NK-92 treated with Interleukin-12 subunit alpha and Interleukin-12 subunit beta, amount 100 ng/mL, for 24 hours (cell line): ENCODE measurements at places on chromosomes 2 and 18.
A peak's percentile ranks its signal among the peaks of the same experiment; 100 is the strongest.

DNA sequence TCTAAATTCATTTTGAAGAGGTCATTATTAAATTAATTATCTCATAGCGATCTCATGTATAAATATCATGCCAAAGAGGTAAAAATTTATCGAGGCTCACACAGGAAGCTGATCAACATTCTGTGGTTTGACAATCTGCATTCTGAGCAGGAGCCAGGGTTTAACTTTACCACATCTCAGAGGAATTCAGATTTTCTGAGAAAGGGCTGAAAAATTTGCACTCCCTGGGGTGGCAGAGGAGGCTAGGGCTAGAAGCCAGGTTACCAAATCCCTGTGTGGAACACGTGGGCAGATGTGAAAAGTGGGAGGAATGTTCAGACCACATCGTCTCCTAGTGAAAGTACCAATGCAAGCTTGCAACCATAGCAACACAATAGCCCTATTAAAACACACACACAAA is 63.5 kb upstream of the CTLA4 start:
- DNase-seq, result peak; percentile 52

GRCh38 chr2:16454621-16455020 is 211.0 kb downstream of the CYRIA start:
- DNase-seq, result no peak

GRCh38 chr2:77633601-77634000 is 111.4 kb upstream of the LRRTM4 start:
- DNase-seq, result no peak

- DNase-seq, result no peak
These were observed 4.5 kb downstream of the STK17B start for GRCh38 chr2:196166876-196167275.

GRCh38 chr2:132620115-132620514 is 49.9 kb downstream of the LYPD1 start:
- no peak for DNase-seq

DNA sequence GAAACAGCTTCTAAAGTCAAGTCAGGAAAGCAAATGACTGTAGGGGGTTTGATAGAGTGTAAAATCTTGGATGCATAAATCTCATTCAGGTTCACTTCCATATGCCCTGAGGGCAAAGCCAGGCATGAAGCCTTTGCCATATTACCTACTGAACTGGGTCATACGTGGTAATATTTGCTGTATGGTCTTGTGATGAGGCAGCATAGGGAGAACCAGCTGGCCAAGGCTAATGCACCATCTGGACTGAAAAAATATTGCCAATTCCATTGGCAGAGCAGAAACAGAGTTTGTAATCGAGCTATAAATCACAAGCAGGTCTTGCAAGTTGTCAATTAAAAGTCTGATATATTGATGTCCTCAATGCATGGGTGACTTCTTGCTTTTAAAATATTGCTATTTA is 243.8 kb downstream of the ERBB4 start:
- DNase-seq, result no peak

GRCh38 chr2:26635401-26635800 is 5.8 kb downstream of the CIB4 start:
- DNase-seq, result no peak

DNA sequence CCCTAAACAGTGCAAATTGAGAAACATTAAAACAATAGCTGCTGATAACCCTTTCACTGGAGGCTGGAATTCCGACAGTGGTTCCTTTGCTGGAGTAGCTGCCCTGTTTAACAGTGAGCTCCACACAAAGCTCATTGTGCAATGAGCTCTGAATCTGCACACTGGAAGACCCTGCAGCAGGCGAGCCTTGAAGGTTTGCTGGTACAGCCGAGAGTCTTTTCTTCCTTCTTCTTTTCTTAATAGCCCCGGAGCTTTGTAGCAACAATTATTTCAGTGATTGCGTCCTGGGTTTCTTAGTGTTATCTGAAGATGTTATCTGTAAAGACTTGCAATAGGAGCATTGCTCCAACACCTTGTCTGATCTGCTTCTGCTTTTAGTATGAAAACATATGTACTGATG is 50.8 kb upstream of the CXCR4 start:
- DNase-seq, result no peak

GRCh38 chr2:155162494-155162893 is 464.0 kb downstream of the KCNJ3 start:
- DNase-seq, result no peak

GRCh38 chr2:174516501-174517378 is 29.9 kb upstream of the GPR155 start:
- no peak for DNase-seq

- no peak for DNase-seq
These were observed 25.5 kb downstream of the ZC3H8 start for GRCh38 chr2:112229348-112229747.

DNA sequence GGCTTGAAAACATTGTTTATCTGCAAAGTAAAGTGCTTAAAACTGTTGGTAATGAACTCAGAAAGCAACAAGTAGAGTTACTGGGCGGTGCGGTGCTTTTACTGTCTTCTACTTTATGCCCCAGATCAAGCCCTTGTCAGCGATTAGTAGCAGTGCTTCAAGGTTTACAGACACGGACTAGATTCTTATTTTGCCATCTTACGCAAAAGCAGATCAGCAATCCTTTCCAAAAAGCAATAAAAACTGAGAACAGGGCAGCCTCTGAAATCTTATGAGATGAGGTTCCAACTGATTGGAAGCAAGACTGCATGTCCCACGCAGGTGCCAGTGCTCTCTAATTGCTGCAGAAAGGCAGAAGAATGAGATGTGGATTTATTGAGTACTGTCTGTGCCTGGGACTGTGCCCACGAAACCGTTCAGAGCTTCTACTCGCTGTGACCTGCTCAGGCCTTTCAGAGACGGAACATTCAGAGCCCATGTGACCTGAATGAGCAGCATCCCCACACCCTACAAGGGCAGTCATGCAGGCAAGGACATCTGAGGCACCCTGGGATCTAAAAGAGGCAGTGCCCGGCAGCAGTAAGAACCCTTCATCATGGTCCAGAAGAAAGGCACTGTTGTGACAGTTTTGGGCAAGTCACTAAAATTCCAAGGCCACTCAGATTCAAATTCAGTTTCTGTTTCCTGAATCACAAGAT is 15.7 kb downstream of the COL4A3 start:
- DNase-seq, result no peak

- no peak for DNase-seq
These were observed 23.0 kb upstream of the RTTN start for GRCh38 chr18:70228536-70228935.

- no peak for DNase-seq
These were observed 46.0 kb upstream of the MBP start for GRCh38 chr18:77178559-77178958.

- no peak for DNase-seq
These were observed 3.8 kb downstream of the SAG start for GRCh38 chr2:233311241-233311926.

DNA sequence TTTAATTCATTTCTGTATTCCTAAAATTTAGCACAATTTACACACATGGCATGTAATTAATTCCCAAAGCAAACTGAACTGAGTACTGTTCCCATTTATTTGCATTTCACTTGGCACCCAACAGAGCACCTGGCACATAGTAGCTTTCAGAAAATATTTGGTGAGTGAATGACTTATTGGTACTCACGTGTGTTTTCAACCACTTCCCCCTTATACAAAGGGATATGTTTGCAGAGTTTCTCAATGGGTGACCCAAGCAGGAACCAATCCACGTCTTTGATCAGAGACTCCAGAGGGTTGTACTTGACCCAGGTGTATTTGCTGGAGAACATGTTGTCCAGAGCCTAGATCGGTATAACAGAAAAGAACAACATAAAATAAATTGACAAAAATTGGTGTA is 6.6 kb downstream of the GKN2 start:
- no peak for DNase-seq

GRCh38 chr2:54053830-54054229 is 61.6 kb upstream of the ACYP2 start:
- no peak for DNase-seq

- DNase-seq, result no peak
These were observed 61.4 kb downstream of the KCTD18 start for GRCh38 chr2:200448455-200448854.

GRCh38 chr18:45775241-45775676 is 50.2 kb upstream of the SIGLEC15 start:
- DNase-seq, result no peak

DNA sequence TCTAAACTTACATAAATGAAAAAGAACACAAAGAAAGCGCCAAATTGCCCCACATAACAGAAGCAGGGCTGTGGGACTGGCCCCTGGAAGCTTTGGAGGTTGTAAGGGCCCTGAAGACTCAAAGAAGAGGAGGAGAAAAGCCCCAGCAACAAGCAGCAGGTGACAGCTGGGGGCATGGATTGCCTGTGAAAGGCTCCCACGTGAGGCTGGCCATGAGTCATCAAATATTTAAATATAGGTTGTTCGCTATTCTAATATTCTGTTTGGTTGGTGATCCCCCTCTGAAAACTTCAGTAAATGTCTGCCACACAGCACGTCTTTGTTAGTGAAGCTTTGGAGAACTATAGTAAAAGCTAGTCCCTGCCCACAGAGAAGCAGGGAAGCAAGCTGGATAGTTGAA is 132.4 kb downstream of the MREG start:
- no peak for DNase-seq

GRCh38 chr18:13266218-13267100 is 47.9 kb downstream of the LDLRAD4 start:
- no peak for DNase-seq

DNA sequence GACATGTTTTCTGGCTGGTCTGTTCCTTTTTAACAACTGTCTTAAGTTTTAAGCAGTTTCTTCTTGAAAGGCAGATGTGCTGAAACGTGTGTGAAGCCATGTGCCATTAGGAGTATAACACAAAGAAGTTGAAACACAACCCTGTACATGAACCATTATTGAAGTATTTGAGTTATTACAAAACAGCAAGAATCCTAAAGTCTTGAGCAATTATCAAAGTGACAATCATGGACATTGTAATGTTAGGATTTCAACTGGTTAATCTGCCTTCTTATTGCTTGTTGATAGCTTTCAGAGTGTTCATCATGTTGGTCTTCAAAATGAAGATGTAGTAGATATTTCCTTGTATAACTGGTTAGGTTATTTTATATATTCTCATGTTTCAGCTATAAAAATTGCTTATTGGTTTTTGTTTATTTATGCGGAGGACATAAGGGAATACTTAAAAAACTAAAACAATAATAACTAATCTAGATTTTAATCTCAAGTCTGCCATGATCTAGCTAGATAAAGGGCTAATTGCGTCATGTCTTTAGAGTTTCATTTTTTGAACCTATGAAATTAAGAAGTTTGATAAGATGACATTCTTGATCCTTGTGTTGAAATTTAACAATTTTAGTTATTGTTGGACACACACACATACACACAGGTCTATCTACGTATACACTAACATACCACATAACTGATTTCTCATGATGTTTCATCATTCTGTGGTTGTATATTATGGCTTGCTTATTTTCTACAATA is 21.1 kb downstream of the PPP1R1C start:
- DNase-seq, result no peak

- DNase-seq, result peak; percentile 97
These were observed 615 bp upstream of the CCNT2 start for GRCh38 chr2:134917888-134918525.

DNA sequence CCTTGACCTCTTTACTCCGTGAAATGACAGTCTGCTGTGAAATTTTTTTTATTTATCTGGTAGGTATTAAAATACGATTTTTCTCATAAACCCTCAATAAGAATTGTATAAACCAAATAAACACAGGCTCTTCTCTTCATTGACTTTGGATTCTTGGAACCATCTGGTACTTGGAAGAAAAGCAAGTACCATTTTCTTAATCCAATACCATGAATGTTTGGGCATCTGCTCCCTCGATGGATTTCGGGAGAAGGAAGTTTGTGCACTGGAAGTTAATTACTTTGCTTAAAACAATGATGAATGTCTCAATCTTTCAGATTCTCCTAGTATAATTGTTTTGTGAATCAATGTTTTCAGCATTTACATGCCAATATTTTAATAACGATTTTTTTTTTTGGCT is 5.3 kb upstream of the SCG2 start:
- DNase-seq, result no peak

- no peak for DNase-seq
These were observed 213.0 kb downstream of the PIEZO2 start for GRCh38 chr18:10936176-10937053.

- no peak for DNase-seq
These were observed 4.6 kb downstream of the LOXL3 start for GRCh38 chr2:74548900-74549826.

DNA sequence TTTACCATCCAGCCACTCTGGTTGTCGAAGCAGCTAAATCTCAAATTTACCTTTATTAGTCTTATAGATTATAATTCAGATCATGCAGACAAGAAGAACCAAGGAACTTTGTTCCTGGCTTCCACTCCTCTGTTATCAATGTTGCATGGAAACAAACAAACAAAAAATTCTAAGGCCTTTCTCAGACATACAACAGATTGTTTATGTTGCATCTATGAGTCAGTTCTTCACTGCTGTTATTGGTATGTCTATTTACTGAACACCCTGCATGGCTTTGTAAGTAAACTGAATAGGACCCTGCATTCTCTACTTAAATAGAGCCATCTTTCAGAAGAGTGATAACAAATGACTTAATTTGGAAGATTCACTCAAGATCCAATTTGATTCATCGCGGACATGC is 1.6 kb upstream of the ANKRD44 start:
- no peak for DNase-seq

GRCh38 chr18:47263150-47263429 is 11.6 kb upstream of the SKOR2 start:
- no peak for DNase-seq

DNA sequence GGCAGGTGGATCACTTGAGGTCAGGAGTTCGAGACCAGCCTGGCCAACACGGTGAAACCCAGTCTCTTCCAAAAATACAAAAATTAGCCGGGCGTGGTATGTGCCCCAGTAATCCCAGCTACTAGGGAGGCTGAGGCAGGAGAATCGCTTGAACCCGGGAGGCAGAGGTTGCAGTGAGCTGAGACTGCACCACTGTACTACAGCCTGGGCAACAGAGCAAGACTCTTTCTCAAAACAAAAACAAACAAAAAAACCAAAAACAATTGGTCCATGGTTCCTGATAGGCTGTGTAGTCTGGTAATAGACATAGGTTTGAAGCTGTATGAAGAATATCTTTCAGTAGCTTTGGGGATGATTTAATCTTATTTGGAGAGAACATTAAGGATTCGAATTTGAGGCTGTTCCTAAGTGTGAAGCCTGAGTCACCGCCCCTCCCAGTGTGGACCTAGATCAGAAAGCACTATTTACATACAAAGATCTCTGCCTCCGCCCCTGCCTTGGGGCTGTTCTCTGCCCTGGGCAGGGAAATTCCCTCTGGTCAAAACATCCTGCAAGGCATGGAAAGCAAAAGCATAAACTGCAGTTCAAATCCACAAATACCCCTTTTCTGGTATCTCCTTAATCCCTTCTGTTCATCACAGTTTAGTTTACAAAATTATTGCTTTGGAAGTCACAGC is 52.8 kb upstream of the PMAIP1 start:
- DNase-seq, result no peak

DNA sequence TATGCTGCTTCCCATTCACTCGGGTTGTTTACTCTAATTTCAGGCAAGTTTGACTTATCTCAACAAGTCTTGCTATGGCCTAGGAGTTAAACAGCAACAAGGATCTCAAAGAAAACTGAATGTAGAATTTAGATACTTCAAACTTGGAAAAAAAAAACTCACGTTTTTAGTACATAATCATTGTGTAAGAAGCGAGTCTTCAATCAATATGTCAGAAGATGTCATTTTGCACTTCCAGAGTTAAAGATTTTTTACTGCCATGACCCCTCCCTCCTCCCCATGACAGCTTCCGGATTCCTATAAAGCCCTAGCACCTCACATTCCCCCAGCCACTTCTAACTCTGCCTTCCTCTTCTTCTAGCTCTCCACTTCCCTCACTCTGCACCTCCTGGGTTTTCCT is 133.4 kb downstream of the SS18 start:
- no peak for DNase-seq
